Stimulated activated CD4-positive, alpha-beta T cell treated with anti-CD3 and anti-CD28 coated beads, Interleukin-15, amount 100 ng/mL, for 48 hours (primary cell): ENCODE measurements at places on chromosomes 7 and 10.
A peak's percentile ranks its signal among the peaks of the same experiment; 100 is the strongest.

GRCh38 chr10:7239312-7239985 is 171.4 kb downstream of the SFMBT2 start:
- DNase-seq, result no peak

DNA sequence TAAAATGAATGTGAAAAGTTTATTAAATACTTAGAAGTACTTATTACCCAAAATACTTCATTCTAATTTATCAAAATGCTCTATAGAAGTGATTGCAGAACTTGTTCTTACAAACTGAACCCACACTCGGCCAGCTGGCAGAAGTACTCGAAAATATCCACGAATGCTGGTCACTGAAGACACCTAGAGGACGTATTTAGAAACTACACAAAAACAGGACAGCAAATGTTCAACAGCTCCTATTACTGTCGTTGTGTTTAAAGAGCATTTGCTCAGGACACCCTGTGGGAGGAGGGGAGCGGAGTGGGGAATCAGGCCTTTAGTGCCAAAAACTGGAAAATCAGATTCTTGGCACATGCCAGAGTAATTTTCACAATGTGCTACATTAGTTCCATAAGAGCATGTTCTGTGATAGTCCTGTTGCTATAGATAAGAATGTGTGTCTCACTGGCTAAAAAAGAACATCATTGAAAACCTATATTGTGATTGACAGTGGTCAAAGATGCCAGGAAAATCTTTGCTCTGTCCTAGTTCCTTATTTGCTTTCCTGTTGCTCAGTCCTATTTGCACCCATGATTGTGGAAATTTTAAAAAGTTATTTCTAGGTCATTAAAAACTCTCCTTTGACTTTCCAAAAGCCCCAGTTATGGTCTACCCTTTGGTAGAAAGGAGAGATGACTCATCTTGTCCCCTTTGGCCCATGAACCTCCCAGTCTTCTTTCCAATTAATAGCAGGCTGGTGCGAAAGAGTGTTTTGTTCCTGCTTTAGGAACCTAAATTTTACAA is 49.0 kb upstream of the NRBF2 start:
- DNase-seq, result peak; percentile 6

GRCh38 chr7:151014950-151015349 is 9.3 kb downstream of the ATG9B start:
- DNase-seq, result no peak

DNA sequence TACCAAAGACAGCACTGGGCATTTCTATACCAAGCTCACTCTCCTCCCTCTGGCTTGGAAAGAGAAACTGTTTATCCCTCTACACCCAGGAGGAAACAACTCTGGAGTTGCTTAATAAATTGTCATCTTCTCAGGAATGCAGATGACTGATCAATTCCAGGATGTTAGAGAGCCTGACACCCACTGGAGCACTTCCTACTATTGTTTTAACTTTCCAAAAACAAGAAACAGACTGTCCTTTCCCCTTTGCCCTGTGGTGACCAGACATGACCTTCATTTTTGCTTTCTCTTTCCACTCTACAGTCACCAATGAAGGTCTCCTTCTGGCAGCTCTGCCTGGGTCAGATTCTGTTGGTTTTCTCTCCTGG is 19.6 kb downstream of the GIMAP4 start:
- DNase-seq, result no peak

DNA sequence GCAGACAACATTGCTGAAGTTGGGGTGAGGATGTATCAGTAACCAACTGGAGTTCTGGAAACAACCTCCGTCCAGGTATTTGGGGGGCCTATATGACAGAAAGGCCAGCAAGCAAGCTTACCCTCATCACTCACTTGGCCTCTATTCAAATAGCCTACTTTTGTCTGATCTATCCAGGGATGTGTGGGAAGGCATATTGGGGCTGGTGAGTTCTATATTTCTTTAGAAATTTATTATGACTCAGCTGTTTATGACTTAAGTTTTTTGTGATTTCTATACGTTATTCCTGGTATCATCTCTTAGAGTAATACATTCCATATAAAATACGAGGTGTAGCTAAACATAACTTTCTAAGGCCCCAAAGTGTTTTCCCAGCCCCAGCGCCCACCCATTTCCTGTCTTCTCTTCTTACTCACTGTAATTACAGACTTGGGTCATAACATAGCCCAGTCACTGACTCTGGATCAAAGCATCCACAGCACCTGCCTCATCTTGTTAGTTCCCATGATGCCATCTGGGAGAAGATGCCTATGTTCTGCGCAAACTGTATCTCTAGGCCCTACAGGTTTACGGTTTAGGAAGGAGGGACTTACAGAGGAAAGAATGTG is 18.1 kb downstream of the GARS1 start:
- DNase-seq, result no peak

DNA sequence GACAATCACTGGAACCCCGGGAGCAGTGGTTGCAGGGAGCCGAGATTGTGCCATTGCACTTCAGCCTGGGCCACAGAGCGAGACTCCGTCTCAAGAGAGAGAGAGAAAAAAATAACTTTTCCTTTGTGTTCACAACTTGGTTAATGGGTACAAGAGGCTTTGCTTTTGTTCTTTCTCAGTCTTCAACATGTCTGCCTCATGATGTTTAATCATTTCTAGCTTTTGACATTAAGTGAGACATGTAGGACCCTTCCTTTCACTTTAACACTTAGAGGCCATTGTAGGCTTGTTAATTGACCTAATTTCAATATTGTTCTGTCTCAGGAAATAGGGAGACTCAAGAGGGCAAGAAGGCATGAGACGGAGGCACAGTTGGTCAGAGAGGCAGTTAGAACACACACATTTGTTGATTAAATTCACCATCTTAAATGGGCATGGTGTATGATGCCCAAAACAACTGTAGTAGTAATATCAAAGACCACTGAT is 9.3 kb upstream of the CRCP start:
- no peak for DNase-seq

DNA sequence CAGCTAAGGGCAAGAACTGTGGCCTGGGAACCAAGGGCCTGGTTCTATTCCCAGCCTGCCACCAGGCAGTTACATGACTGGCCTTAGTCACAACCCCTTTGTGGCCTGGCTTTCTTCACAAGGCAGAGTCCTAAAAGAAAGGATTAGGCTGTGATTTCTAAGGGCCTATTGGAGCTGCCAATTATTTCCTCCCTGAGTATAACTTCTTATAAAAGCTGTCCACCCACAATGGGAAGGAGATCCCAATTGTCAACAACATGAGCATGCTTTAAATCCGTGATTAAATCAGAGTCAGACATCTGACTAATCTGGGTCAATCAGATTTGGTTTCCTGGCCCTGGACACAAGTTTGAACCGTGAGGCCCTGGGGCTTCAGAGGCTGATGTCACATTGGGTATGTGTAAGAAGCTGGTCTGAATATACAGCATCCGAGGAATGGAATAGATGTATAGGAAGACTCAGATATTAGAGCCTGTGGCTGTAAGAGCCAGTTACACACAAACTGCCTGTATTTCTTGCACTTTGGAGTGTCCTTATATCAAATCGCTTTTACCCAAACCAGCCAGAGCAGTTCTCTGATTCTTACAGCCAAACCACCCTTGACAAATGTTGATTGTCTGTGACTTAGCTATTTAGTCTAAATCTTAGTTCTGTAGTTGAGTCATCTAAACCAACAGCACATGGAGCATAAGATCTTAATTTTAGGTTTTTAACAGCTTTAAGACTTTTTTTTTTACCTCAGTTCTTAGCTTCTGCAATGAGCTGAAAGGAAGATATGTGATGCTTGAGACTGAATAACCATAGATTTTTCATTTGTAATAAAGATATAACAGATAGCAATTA is 61.3 kb downstream of the ABCB4 start:
- no peak for DNase-seq
